ENCODE measurements at places on chromosomes 1 and 21.

DNA sequence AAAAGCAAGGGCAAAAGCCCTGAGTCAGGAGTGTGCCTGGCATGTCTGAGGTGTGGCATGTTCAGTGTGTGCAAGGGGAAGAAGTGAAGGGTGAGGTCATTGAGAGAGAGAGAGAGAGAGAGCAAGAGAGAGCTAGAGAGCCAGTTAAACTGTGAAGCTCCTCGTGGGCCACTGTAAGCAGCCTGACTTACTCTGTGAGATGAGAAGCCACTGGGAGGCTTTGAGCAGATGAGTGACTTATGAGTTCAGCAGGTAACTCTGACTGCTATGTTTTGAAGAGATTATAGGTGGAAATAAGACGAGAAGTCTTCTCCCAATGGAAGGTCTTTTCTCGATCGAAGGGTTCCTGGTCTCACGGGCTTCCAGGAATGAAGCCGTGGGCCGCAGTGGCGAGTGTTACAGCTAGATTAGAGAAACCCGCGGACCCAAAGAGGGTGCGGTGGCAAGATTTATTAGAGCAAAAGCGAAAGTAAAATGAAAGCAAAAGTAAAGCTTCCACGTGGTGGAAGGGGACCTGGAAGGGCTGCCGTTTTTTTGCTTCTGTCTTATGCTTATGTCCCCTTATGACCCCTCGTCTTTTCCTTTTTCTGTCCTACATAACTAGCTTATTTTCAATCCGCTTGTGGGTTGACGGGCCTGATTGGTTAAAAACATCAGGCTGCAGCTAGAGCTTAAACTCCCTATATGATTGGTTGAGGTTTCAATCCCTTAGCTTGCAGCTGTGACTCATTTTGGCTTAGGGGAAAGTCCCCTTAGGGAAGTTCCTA is 323.1 kb upstream of the FAM78B start:
- DNase-seq: peak; percentile 44

DNA sequence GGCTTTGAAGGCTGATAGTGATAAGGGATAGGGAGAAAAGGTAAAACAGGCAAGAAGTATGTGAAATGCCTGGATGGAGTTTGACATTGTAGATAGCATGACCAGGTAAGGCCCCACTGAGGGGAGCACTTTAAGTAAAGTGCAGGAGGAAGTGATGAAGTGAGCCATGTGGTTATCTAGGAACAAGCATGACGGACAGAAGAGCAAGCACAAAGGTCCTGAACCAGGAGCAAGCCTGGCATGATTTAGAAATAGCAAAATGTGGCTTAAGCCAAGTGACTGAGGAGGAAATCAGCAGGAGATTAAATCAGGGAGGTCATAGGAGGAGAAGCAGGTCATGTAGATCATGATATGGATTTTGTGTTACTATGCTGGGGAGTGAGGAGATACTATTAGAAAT is 129.2 kb downstream of the GLUL start:
- no peak for DNase-seq

GRCh38 chr1:155002464-155003226 is at the start of gene ZBTB7B:
Gene ZBTB7B (plus strand): TSS chr1:155002802. CDS start chr1:155014661, 11,859 bp downstream.
- DNase-seq: no peak

GRCh38 chr1:66043186-66043585 is 250.5 kb downstream of the PDE4B start:
- DNase-seq: no peak

DNA sequence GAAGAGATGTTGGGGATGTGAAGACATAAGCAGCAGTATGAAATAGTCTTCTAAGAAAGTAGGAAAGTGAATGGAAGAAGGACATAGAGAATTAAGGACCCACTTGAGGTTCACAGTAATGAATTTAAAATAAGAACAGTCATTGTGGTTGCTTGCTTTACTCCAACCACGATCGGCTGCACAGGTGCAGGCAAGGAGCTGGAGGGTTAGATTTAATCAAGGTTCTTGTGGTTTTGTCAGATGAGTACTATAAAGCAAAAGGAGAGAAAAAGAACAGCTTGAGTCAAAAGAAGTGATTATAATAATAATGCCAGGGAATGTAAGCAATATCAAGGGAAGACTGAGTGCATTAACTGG is 46.1 kb upstream of the RBM34 start:
- DNase-seq: peak; percentile 40

DNA sequence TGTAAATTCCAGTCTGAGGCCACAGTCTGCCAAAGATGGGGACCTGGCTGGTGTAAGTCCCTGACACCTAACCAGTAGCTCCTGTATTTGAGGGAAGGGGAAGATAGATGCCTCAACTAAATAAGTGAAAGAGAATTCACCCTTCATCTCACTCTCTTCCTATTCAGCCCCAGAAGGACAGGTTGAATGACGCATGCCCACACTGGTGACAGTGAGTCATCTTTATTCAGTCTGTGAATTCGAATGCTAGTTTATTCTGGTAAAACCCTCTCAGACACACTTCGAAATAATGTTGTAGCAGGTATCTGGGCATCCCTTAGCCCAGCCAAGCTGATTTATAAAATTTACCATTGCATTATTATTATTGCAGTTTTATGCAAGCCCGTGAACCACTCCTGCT is 617.0 kb upstream of the PRMT6 start:
- no peak for DNase-seq

DNA sequence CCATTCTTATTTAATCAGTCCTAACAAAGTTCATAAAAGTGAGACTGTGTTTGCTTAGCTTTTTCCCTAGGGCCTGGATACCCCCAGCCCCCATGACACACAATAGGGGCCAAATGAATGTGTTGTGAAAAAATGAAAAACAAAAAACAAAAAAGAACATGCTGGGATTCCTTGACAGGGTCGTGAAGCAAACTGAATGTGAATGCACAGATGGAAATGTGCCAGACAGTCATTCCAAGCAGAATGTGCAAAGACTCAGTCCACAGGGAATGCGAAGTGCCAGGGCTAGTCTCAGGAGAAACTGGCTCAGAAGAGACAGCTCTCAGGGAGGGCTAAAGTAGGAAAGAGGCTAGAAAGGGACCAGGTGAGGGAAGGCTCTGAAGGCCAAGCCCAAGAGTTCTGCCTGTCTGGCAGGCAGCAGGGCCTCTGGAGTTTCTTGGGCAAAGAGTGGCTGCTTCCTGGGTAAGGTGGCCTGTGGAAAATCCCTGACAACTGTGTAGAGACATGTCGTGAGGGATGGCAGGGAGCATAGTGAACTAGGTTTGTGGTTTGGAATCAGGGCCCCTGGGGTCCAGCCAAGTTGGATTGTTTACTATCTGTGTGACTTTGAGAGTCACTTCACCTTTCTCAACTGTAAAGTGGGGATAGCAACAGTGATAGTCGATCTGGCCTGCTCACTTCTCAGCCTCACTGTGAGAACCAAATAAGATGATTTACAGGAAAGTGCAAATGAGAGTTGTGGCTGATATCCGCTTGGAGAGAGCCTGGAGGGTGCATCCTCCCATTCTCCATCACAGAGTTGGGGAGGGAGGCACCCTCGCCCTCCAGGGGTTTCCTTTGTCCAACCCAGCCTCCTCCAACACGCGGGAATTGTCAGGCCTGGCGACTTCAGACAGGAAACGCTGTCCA is 1.2 kb upstream of the ADAM15 start:
- DNase-seq: no peak

GRCh38 chr1:55885619-55886018 is 670.5 kb upstream of the USP24 start:
- no peak for DNase-seq

DNA sequence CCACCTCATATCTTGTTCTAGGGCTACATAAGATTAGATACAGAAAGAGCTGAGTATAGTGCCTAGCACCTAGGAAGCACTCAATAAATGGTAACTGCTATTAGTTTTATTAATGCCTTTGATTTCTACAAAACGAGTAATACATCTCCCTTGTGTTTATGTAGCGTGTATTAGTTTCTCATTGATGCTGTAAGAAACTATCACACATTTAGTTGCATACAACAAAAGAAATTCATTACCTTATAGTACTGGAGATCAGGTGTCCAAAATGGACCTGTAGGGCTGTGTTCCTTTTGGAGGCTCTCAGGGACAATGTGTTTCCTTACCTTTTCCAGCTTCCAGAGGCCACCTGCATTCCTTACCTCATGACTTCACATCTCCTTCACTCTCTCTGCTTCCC is 961 bp upstream of the ERO1B start:
- DNase-seq: no peak

DNA sequence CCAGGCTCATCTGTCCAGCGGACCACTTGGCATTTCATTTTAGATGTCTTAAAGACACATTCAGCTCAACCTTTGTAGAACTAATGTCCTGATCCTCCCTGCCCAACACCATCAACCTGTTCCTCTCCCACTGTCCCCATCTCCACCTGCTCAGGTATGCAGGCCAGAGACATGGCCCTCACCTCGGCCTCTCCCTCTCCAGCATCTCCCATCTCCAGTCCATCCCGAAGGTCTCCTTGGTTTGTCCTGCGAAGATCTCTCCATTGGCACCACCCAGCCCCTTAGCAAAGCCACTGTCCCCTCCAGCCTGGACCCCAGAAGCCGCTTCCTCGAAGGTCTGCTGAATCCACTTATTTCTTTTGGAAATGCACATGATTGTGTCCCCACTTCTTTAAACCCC is 20.9 kb upstream of the KCNC4 start:
- DNase-seq: no peak

DNA sequence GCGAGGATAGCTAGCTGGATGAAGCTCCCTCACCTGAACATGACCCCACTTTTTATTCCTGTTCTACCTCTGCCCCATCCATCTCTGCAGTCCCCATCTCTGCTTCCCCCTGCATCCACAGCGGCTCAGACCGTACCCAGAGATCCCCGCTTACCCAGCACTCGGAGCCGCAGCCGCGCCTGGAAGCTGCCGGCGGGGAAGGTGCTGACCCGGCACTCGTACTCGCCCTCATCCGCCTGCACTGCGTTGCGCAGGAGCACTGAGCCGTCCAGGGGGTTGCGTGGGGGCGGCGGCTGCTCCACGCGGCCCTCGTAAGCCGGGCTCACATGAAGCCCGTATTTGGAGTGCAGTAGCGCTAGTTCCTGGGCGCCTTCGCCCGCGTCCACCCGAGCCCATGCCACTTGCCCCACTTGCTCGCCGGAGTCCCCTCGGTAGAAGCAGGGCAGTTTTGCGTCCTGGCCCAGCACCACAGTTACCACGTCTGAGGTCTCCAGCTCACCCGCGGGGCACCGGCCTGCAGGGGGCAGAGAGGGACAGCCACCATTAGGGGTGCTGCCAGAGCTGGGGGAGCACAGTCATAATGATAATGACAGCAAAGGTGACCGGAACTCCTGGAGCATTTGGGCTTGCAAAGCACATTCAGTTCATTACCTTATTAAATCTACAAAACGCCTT is 9.8 kb downstream of the NECTIN4 start:
- DNase-seq: no peak

DNA sequence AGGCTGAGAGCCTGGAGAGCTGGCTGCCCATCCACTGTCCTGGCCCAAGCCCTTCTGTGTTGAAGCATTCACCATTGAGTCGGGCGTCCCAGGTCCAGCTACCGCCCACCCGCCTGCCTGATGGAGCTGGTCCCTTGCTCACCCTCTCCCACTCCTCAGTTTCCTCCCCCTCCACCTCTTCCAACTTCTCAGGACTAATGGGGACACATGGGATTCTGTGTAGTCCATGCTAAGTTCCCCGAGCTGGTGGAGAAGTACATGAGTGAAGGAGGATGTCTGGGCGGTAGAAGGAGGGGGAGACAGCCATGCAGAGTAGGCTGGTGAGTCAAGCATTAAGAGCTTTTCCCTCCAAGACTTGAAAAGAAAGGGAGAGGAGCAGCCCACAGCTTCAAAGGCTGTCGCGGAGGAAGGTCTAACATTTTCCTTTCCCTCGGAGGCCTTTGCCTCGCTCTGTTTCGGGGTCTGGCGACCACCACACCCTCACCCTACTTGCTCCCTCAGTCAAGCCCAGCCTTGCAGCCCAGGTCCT is 561 bp downstream of the SLC26A9 start:
- DNase-seq: no peak

GRCh38 chr1:218970397-218970990 is 203.2 kb upstream of the LYPLAL1 start:
- DNase-seq: no peak

- DNase-seq: no peak
These were observed 7.7 kb downstream of the C1orf226 start for GRCh38 chr1:162389021-162389818.

DNA sequence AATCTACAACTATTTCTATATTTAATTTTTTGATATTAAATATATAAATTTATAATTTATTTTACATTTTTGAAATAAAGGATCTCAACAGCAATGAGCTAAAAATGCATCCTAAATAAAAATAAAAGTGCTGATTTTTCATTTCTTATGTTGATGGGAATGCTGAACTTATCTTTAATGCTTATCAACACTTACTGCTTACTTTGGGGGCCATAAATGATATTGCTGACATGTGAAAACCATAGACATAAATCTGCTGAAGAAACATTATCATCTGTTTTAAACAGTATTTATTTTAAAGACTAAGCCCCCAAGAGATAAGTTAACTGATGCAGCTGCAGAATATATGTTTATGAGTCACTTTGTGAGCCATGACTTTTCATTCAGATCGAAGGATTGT is 594.1 kb upstream of the PKN2 start:
- DNase-seq: no peak

GRCh38 chr1:41739061-41739955 is 179.4 kb downstream of the HIVEP3 start:
- peak; percentile 84 for DNase-seq

Data from activated T-cell treated with anti-CD3 and anti-CD28 coated beads for 24 hours (primary cell).